Spinal cord (tissue), 10 donors: ENCODE measurements at places on chromosomes 12 and 14.

DNA sequence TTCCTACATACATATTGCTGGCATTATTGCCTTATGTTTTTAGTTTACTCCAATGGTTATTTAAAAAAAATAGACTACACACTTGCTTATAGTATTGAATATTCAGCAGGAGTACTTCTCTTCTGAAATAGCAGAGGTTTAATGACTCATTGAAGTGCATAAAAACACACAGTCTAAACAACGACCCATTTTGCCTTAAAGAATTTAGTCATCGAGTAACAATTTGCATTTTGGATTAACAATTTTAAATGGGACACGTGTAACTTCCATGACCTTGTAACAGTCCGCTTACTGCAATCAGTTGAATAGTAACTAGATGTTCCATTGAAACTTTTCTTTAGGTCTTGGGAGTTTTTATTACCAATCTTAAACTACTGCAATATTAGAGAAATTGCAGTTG lies 9.0 kb downstream of the TRHDE start:
- no peak for DNase-seq

DNA sequence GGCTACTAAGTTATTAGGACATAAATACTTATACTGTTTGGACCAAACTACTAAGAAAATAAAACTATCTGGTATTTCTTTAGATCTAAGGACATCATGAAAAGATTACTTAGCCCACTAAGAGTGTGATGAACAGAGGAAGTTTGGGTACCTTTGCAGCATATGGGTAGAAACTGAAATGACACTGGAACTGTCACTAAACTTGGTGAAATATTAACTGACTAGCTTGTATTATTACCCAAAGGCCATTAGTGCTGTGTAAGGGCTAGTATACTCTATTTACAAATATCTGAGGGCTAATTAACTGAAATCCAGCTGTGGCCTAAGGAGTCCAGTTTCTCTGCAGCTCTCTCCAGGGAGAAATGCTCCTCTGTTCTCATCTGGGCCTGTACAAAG lies 45.5 kb downstream of the PAWR start:
- no peak for DNase-seq

DNA sequence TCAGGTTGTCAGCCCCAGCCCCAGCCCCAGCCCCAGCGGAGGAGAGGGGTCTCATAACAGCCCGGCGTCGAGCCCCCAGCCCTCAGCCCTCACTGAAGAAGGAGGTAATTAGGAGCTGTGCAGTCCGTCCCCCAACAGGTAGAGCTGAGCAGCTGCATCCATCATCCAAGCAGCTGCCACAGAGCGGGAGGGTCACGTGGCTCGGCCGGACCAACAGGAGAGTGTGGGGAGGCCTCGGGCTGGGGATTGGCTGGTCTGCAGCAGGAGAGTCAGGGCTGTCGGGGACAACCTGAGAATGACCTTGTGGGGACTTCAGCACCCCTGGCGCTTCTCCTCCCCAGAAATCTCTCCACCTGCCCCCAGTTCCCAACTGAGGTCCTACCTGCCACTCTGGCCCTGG lies 29.6 kb downstream of the SMUG1 start:
- DNase-seq, result no peak

DNA sequence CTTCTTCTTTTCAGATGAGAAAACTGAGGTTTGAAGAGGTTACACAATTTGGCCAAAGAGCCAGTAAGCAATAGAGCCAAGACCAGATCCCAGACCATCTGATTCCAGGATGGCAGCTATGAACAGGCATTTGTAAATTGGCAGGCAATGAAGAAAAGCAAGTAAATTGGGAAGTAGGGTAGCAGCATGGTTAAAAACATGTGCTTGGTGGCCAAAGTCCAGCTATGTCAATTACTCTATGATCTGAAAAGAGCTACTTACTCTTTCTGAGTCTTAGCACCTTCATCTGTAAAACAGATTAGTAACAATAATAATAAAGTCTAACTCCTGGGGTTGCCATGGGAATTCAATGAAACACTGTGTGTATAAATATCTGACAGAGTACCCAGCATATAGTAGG lies 60.2 kb upstream of the MDM1 start:
- DNase-seq, result no peak

- DNase-seq, result peak; percentile 9
Measured at GRCh38 chr14:37232907-37233481, 35.3 kb downstream of the MIPOL1 start.

GRCh38 chr12:121581686-121582429 lies 1.0 kb upstream of the KDM2B start:
- peak; percentile 57 for DNase-seq

DNA sequence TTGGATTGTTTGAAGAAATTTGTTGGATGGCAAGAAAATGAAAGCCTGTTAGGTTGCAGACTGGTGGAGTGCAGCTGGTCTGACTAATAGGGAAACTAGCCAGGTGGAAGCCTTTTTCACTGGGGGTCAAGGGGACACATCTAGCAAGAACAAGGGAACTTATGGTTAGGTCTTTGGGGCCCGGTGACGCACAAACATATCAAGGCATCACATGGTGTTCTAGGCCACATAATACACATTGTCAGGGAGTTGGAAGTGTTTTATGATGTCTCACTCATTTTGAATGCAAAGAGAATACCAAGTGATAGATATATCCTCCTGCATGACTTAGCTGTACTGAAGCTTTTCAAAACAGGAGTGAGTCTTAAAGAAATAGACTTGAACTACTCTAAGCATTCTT lies 351.2 kb downstream of the KCNH5 start:
- no peak for DNase-seq

- no peak for DNase-seq
Measured at GRCh38 chr12:49260166-49260565, 4.7 kb upstream of the TUBA1C start.

DNA sequence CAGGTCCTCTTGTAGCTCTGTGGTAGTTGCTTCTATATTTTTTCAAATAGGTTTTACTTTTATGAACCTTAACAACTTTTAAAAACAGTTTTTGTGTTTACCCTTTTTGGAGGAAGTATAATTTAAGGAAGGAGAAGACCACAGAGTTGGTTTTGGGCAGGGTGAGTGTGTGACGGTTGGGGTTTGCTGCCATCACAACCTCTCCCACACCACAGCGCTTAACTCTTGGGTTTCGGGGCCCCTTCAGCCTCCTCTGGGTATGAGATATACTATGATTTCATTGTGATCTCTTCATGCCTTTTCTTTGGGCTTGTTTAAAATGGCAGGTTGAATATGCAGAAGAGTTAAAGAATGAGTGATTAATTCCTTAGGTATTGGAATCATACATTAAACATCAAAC lies 228.7 kb upstream of the CRY1 start:
- no peak for DNase-seq

GRCh38 chr12:25311506-25311905 lies 60.8 kb upstream of the KRAS start:
- DNase-seq, result no peak

DNA sequence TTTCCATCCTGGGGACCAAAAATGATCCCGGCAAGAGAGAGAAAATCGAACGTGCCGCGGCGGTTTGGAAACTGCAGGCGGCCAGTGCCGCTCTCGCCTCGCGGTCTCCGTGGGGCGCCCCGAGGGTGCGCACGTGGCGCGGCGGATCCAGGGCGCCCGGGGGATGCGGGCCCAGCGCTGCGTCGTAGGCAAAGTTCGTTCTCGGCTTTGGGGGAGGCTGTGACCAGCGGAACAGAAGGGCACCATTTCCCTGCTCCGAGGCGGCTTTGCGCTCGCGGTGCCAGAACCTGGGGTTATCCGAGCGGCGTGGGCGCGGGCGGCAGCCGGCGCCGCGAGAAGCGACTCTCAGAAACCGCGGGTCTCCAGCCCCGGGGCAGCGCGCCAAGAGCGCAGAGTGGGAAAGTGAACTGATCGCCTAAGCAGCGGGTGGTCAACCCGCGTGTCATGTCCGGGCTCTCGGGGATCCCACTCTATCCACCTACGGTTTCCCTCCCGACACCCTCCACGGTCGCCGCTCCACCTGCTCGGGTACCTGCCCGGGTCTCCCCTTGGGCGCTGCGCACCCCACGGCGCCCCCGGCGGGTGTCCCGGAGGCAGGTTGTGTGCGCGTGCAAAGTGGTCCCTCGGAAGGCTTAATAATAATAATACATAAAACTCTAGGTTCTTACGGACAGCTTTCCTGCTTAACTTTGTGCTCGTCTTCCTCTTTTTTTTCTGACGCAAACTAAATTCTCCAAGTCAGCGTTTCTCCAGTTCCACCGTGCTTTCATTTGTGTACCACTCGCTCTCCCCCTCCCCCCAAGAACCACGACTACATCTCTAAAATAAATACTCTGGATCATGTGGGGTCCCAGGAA lies 1.2 kb downstream of the ESRRB start:
- DNase-seq, result no peak

DNA sequence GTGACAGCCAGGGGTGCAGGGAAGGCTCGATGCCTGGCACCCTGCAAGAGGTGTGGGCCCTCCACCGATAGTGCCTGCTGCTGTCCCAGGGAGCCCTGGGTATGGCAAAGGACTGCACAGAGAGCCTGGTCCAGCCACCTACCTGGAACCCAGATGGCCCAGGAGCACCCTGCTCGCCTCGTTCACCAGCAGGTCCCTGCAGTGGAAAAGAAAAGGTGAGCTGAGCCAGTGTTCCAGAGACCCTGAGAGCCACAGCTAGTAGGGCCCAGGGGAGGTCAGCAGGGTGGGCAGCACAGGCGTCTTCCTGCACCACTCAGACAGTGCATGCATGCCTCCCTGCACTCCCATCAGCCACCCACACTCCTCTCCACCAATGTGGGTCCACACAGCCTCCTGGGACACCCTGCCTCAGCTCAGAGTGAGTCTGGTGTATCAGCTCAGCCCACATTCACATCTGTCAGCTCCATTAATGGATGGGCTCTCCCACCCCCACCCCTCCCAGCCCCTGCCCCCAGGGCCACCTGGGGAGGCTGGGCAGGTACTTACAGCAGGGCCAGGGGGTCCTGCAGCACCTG lies 20.2 kb downstream of the TMEM106C start:
- DNase-seq, result no peak

DNA sequence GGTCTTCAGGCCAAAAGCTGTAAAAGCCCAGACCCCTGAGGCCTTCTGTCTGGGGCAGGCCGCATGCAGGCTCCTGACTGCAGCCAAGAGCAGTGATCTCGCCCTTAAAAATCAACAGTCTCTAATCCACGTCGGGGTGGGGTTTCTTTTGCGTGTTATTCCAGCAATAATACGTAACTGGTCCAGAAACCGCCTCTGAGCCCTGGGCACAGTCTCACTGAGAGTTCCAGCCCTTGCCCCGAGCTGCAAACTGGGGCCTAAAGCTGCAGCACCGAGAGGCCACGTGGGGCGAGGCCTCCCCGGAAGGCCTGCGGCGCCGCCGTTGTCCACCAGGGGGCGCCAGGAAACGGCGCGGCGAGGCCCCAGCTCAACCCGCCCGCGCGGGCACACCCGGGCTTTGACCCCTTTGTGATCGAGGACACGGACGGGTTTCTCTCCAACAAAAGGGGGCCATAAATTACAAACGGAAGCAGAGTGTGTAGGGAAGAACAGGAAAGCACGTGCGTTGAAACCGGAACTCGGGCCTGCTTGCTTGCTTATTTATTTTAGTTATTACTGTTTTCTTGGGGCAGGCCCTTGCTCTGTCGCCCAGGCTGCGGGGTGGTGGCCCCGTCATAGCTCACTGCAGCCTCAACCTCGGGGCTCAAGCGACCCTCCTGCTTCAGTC lies 87.2 kb downstream of the NINJ2 start:
- peak; percentile 86 for DNase-seq

GRCh38 chr14:57512220-57512619 lies 18.6 kb upstream of the CCDC198 start:
- DNase-seq, result no peak

DNA sequence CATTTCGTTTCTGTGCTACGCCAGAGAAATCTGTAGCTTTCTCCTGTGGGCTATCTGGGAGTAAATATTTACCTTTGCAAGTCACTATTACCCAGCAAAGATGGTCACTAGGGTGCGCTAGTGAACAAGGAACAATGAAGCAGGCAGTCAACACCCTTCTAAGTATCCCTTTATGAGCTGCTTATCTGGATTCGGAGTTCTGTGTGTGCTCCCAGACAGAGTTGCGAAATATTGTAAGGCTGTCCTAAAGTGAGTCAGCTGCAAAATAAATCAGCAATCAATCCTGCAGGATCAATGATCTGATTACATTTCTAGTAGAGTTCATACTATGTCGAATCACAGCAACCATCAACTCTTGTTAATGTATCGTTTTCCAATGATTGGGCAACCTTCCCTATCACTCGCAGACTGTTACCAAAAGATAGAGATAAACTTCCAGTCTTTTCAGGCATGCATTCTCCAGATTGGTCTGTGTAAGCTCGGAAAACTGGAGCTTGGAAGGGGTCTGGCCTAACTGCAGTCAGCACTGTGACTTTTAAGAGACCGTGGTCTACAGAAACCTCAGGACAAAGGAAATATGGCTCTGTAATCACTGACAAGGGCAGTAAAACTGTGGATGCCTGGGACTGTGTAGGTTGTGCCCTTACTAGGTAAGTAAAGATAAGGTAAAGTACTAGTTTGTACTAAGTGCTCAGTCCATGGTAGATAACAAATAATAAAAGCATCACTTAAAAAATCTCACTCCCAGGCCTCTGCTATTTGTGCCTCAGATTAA lies 133.5 kb downstream of the KCNK10 start:
- DNase-seq, result peak; percentile 86

GRCh38 chr14:26394150-26394810 lies 203.6 kb downstream of the NOVA1 start:
- DNase-seq, result no peak

GRCh38 chr12:111359231-111359913 lies 9.5 kb downstream of the PHETA1 start:
- DNase-seq, result no peak

DNA sequence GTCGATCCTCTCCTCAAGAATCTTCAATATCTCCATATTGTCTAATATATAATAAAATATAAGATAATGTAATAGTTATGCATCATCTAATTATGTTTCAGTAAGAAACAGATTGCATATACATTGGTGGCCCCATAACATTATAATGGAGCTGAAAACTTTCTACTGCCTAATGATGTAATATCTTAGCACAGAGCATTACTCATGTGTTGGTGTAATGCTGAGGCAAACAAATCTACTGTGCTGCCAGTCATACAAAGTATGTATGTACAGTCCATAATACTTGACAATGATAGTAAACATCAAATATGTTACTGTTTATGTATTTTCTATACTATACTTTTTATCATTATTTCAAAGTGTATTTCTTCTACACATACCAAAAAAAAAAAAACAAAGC lies 128.7 kb downstream of the CPNE8 start:
- no peak for DNase-seq

DNA sequence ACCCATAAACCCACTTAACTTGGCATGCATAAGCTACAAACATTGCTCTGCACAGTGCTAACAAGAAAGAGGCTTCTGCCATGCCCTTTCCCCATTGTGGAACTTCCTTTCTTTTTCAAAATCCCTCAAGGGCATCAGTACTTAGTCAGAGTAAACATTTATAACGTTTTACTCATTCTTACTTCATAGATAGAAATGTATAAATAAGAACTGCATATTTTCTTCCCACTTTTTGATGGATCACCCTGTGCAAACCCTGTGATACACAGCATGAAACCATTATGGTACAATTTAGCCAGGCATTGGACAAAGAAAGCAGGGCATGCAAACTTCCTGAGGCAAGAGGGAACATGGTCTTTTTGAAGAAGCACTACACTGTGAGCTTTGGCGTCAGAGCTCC lies 113.8 kb upstream of the FOXG1 start:
- DNase-seq, result no peak
